ENCODE measurements at places on chromosomes 6 and 20.

DNA sequence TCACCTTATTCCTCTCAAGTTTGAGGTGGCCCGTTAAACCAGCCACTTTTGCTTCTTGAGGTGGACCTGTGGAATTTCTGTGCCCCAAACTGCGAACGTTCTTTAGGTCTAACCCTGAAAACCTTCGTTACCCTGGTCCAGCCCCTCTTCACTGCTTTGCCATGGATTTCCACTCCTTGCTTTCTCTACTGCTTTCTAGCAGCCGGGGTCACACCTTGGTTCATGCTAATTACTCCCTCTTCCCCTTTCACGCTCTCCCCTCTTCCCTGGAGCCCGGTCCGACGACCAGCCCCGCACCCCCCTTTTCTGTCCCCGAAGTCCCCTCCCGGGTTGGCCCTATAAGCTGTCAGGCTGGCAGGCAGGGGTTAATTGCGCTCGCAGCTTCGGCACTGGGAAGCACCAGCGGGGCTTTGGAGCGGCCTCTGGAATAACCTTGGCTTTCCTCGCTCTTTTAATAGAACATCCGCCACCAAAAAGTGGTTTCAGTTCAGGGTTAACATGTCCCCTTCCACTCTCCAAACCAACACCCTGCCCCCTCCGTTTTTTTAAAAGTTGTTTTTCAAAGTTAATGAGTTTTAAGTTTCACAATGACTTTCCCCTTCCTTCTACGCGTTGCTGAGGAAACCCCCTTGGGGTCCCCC is 1.4 kb upstream of the HIVEP1 start:
- DNase-seq: peak; percentile 77

GRCh38 chr6:150633486-150633834 is 33.8 kb downstream of the PLEKHG1 start:
- DNase-seq: no peak

GRCh38 chr6:30888816-30889495 is 4.6 kb downstream of the DDR1 start:
- no peak for DNase-seq

DNA sequence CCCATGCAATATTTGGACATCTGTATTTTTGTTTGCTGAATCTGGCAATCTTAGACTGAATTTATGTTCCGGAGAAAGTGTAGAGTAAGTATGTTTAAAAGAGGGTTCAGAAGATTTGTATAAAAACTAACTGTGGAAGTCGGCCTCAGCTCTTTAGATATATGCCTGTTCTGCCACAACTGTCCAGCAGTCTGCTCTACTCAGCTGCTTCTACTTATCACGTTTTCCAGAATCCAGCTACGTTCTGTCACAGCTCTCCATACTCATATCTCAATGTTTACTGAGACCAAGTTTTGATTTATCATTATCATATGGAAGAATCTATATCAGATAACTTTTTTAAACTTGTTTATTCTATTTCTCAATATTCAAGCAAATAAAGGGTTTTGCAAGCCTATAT is 721.3 kb downstream of the EYS start:
- DNase-seq: no peak

DNA sequence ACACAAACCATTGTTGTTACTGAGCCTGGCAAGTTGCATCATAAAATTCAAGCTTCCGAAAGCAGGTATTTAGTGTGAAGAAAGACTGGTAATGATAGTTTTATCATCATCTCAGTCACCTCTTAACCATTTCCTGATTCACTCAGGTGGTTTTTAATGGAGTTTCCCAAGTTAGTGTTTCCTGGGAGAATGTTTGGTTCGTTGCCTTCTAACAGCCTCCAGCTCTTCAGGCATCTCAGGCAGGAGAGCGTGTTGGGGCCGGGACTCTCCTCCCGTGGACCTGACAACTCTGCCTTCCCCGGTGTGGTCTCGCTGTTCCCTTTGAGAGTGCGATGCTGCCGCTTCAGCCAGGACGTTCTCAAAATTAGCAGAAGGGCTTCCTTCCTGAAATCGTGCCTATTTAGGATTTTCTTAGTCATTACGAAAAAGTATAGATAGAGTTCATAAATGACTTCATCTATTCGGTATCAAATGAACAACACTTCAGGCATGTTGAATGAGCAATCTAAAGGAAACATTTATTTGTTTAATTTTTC is 105.0 kb upstream of the QKI start:
- no peak for DNase-seq

DNA sequence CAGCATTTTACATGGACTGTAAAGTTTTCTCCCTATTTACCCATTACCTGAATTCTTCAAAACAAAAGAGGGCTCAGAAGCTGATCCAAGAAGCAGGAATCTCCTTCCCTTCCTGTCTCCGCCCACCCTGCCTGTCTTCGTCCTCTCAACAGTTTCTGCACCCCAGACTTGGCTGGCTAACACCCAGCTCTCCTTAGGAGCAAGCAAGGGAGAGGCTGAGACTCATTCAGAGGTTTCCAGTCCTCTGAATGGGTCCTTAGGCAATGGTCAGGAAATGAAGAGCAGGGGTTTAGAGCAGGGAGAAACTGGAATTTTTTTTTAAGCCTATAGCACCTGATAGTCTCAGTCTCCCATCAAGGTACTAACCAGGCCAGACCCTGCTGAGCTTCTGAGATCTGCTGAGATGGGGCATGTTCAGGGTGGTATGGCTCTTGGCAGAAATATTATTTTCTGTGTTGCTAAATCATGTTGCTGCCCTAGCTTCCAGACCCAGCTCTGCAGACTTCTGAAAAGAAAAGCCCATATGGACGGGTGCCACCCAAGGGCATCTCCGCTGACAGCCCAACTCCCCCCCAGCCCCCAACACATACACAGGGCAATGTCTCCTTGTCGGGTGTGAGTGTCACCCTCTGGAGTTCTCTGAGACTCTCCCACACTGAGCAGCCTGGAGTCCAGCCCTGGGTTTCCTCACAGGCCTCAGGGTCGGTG is 74.6 kb upstream of the CD93 start:
- no peak for DNase-seq

GRCh38 chr6:85186546-85187175 is 263.2 kb upstream of the NT5E start:
- DNase-seq: no peak

GRCh38 chr20:41927655-41928054 is 309.5 kb upstream of the CHD6 start:
- no peak for DNase-seq

DNA sequence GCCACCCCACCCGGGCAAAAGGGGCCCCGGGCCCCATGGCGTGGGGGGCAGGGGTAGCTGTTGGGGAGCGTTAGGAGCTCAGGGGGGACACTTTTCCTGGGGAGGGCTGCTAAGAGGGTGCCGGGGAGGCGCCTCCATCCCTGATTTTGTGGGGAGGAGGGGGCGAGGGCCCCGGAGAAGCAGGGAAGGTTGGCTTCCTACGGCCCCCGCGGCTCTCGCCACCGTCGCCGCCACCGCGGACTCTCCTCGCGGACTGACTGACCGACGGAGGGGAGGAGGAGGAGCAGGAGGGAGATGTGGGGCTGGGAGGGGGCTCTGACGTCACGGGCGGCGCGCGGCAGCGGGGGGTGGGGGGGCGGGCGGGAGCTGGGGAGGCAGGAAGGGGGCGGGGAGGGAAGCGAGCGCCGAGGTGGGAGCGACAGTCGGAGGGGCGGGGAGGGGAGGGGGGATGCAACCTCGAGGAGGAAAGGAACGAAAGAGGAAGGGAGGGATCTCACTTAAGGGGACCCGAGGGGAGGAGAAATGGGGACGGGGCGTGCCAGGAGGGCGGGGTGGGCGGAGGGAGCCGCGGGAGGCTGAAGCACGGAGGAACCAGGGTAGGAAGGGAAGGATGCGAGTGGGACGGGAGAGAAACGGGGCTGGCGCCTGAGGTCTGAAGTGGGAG is 5.1 kb downstream of the GABBR1 start:
- DNase-seq: peak; percentile 79

GRCh38 chr6:28943223-28943556 is 19.4 kb upstream of the TRIM27 start:
- DNase-seq: no peak

DNA sequence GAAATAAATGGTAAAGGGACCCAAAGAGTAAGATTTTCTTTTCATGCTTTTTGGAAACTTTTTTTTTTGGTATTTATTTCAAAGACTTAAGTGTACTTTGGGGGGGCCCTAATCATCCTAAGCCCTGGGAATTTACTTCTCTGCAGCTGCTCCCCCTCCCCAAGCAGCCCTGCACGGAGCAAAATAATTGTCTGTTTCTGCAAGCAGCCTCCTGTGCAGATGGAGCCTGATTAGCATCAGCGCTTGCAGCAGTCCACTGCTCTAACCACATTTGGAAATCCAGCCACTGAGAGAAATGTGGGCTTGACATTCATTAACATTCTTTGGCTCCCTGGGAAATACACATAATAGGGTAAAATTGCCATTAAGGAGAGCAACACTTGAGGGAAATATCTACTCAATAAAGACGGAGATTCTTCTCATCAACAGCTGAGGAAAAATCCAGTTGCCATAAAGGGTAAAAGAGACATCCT is 309.2 kb upstream of the MAP3K7 start:
- no peak for DNase-seq

- DNase-seq: no peak
Observed at GRCh38 chr6:54238396-54238795, 69.8 kb upstream of the TINAG start.

GRCh38 chr20:50247196-50248094 is 56.8 kb downstream of the CEBPB start:
- DNase-seq: no peak

- no peak for DNase-seq
Observed at GRCh38 chr6:1777921-1778685, 168.4 kb downstream of the FOXC1 start.

Measured in left ventricle myocardium inferior (tissue), 1 donor.